ENCODE measurements at places on chromosomes 6 and 20.
A peak's percentile ranks its signal among the peaks of the same experiment; 100 is the strongest.

GRCh38 chr20:24449026-24449720 is 20.3 kb upstream of the SYNDIG1 start:
- no peak for DNase-seq

- no peak for DNase-seq
These were observed 281.3 kb downstream of the BMP7 start for GRCh38 chr20:56985066-56985685.

- DNase-seq, result no peak
These were observed 20.2 kb upstream of the MICA start for GRCh38 chr6:31383149-31383548.

GRCh38 chr6:7432391-7433120 is 42.9 kb downstream of the RIOK1 start:
- DNase-seq, result no peak

- no peak for DNase-seq
These were observed 13.4 kb downstream of the SRC start for GRCh38 chr20:37359331-37359730.

GRCh38 chr20:41872930-41873329 is 254.8 kb upstream of the CHD6 start:
- DNase-seq, result no peak

- no peak for DNase-seq
These were observed 123.3 kb upstream of the B3GAT2 start for GRCh38 chr6:71080133-71080532.

DNA sequence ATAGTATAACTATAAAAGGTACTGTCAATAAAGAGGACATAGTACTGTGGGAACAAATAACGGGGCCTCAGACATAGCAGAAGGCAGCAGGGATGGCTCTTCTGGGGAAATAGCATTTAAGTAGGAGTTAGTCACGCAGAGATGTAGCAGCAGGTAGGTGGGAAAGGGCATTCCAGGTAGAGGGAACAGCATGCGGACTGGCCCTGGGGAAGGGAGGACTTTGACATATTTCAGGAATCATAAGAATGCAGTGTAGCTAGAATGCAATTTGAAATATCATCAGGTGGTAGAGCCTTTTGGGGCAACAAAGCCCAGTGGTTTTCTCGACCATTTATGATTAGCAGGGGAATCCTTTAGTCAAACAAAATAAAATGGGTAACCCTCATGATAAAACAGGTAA is 191.1 kb downstream of the SLC24A3 start:
- no peak for DNase-seq

DNA sequence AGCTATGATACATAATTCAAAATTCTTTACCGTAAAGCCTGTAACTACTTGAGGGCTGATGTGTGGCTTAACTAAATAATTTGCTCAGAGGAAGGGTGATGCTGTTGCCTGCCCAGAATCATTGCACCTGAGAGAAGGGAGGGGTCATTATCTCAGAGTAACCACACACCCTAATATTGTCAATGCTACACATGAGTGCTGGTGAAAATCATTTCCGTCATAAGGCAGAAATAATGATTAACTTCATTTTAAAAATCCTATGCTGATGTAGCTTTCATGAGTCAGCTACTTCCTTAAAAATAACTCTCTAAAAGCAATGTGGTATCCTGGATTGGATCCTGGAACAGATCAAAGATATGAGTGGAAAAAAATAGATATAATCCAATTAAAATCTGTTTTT is 146.4 kb upstream of the FAM83B start:
- no peak for DNase-seq

GRCh38 chr20:6355754-6356451 is 233.1 kb upstream of the FERMT1 start:
- no peak for DNase-seq

- DNase-seq, result no peak
These were observed 398 bp upstream of the SPATS1 start for GRCh38 chr6:44342052-44342451.

GRCh38 chr6:21341910-21342309 is 251.6 kb upstream of the SOX4 start:
- no peak for DNase-seq

DNA sequence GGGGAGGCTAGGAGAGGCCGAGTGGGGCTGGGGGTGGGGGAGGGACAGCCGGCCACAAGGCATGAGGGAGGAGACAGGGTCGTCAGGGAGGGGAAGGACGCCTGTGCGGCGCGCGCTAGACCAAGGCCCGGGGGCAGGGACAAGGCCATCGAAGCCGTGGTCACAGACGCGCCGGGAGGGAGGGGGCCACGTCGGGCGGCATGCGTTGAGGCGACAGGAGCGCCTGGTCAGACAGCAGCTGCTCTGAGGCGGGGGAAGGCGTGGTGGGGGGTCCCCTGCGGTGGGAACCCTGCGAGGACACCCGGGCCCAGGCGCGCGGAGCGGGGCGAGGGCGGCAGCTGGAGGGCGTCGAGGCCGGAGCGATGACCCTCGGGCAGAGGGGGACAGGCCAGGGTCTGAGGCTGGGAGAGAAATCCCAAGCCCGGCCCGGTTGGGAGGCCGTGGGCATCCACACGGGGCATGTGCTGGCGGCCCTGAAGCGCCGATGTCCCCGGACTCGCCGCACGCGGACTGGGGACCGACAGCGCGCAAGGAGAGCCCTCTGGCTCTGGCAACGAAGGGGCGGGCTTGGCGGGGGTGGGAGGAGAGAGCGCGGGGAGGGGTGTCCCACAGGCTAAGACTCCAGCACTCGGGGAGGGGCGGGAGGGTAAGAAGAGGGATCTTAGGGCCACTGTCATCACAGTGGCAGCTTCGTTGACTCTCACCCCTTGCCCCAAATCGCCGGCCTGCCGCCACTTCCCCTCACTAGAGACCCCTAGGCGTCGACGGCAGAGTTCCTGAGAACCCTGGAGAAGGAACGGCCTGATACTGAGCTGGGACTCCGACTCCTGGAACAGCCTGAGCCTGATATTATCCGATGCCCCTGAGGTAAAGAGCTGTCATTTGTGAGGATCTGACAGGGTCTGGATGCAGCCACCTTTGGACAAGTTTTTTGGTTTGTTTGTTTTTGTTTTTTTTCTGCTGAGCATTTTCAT is 5.0 kb downstream of the TMEM239 start:
- no peak for DNase-seq

DNA sequence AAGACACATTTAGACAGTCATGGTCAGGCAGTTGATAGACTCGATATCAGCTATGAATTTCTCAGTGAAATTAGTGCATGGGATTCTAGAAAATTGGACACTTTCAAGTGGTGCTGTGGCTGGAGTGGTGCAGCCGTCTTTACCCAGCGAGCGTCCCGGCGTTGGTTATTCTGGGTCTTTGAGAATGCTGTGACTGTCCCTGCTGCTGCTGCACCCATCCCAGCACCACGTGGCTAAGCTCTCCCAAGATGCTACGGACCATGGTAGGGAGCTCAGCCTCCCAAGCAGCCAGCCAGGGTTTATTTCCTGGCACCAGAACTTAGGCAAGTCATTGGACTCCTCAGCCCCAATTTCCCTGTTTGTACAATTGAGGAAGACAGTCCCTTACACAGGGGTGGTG is 147.2 kb upstream of the RPS6KA2 start:
- no peak for DNase-seq

- peak; percentile 69 for DNase-seq
These were observed 2.4 kb downstream of the CSTL1 start for GRCh38 chr20:23441850-23442313.

DNA sequence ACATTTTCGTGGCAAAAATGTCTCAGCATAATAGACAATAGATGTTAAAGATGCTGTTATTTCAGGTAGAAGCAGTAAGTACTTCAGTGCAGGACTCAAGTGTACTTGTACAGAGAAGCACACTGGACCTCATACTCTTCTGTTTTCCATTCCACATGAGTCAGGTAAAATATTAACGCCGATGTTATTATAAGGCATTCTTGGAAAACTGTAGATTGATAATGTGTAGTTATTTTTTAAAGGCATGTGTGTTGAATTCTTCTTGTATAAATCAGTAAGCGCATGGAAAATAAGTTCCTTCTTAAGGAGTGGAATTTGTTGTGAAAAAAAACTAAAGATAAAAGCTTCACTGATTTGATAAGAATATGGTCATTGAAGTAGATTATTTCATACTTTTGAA is 45.8 kb downstream of the DOP1A start:
- DNase-seq, result no peak

DNA sequence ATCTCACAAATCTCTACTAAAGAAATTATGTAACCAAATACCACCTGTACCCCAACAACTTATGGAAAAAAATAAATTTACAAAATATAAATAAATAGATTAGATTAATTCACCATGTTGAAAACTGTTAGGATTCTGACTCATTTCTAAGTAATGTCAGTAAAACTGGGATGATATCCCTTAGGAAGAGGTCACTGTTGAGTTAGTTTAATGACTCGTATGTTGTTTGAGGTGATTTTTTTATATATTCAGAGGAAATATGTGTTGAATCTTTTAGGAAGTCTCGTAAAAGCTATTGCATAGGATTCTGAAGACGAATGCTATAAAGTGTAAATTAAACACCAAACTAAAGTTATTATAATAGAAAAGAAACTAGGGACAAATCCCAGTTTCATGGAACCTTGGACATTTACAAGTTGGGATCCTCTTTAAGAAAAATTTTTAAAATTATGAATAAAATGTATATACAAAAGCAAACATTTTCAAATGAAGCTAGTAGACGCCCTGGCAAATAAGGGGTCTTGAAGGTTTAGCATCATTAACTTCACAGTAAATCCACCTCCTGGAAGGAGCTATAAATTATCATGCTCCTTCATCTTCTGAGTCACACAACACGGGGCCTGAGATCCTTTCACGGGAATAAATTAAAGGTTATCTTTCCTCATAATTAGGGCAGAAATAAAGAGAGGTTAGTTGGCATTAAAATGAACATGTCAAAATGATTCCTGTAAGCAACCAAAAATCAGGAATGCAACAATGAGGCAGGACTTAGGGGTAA is 37.0 kb upstream of the POU3F2 start:
- DNase-seq, result no peak

DNA sequence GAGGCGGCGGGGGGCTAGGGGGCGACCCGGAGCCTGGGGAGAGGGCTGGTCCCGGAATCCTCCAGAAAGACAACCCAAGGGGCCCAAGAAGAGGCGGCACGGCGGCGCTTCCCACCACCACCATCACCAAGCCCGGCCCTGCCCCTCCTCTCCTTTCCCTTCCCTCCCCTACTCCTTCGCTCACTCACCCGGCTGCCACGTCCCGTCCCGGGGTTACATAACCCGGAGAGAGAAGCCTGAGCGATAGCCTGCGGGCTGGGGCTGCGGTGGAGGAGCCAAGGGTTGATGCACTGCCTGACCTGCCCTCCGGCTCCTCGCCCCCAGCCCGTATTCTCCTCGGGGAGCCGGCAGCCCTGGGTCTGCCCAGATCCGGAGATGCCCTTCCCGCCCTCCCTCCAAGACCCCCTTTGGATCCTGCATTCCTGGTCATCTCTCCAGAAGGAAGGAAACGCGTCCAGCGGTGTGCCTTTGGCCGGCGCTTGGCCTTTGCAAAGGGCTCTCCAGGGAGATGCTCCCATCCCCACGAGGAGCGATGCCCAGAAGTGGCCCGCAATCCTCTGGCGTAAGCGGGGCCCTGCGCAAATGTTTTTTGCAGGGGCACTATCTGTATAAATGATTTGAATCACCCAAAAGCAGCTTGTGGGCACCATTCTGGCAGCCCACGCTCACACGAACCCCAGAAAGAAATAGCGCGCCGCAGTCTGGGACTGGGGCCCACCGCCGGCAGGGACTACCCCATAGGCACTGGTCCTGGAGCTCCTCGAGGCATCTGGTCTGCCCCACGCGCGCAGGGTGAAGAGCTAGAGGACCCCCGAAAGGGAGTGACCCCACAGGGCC is 4.6 kb upstream of the CPXM1 start:
- DNase-seq, result no peak

DNA sequence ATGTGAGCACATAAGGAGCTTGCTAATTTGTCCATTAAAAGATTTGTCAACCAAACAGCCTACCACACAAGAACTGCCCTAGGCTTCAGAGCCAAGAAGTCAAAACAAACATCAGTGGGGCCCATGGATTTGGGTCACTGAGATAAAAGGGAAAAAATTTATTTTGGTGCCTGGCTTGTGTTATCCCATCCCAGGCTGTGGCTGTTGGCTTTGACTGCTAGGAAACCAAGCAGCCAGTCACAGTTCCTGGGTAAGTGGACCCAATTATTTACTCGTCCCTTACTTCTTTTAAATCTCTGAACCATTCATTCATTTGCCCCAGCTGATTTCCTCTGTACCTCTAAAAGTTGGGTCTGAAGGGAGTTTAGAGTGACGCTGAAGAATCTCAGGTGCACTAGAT is 41.3 kb downstream of the EDN1 start:
- DNase-seq, result no peak

GRCh38 chr6:35922139-35922554 is 1.2 kb upstream of the SRPK1 start:
- DNase-seq, result no peak

DNA sequence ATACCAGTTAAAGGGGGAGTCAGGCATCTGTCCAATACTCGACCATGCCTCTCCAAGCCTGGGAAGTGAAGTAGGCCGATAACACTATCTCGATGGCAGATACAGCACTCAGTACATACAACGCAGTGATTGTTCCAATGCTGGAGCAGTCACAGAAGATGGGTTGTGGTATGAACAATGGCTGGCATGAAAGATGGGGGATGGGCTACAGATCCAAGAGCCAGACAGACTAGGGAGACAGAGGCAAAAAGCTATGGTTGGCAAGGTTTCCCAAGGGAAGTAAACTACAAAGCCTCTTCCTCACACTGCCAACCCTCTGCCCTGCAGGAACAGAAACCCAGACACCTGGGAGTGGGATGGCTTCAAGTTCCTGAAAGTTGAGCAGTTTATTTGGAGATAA is 19.2 kb downstream of the FKBP1A start:
- no peak for DNase-seq

DNA sequence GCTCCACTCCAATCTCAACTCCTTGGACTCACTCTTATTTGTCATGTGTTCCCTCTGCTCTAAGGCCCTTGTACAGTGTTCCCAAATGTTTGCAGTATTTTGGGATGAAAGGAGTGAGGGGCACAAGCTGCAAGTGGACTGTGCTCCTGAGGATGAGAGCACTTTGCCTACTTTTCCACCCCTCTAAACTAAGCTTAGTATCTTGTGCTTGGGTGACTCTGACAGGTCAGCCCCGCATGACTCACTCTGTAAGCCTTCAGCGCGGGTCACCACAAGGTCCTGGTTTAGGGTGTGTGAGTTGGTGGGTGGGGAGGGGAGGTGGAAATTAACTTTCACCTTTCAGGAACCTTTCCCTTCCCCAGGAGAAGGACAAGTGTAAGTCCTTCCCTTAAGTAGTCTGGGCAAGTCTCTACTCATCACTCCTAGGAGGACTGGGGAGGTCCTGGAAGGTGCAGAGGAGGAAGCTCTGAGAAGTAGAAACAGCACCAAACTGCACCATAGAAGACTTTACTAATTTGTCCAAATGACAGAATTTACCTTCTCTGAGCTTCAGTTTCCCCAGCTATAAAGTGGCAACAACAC is 68.8 kb upstream of the EPB41L1 start:
- DNase-seq, result no peak

DNA sequence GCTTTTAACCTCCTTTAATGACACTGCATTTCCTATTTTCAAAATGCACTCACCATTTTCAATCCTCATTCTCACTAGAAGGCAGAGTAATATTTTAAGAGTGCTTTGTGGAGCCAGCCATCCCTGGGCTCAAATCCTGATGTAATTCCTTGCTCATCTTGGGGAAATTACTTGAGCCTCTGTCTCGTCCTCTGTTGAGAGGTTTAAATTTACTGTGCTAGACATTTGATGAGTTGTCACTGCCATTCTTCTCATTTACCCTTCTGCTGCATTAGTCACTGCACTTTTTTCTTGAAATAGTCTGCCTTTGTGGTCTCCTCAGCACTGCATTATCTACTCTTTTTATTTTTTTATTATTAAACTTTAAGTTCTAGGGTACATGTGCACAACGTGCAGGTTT is 150.0 kb upstream of the HDDC2 start:
- DNase-seq, result no peak

- no peak for DNase-seq
These were observed 185.3 kb upstream of the SUPT3H start for GRCh38 chr6:45563041-45563440.
